ENCODE measurements at places on chromosomes 6 and 20.

DNA sequence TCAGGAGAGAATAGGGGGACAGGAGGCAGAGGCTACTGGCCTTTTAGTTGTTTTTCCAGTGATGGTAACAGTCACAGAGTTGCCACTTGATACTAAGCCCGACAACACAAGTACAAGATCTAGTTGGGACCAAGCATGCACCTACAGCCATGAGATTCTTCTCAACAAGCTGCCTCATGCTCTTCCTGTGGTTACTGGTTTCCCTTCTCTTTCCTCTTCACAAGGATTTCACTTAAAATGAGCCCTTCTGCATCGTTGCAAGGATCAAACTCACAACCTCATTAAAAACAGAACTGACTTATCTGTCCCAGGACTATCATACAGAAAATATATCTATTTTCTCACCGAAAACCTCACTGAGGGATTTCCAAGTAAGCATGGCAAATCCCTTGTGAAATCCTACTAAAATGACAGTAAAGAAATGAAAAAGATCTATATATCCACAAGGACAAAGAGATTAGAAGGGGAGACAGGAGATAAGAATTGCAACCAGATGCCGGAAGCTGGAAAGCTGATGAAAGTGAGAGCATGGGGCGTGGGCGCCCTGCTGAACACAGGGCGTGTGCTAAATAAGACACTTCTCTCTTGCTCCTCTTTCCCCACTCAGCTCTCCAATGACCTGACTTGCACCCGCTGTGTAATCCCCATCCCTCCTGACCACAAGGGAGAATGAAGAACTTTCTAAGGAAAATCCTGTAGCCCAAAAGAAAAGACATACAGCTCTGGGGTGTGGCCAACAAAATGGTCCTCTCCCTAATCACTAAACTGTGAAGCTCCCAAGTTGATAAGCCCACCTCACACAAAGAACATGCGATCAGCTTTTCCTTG lies 13.4 kb downstream of the MTFR2 start:
- DNase-seq, result no peak

DNA sequence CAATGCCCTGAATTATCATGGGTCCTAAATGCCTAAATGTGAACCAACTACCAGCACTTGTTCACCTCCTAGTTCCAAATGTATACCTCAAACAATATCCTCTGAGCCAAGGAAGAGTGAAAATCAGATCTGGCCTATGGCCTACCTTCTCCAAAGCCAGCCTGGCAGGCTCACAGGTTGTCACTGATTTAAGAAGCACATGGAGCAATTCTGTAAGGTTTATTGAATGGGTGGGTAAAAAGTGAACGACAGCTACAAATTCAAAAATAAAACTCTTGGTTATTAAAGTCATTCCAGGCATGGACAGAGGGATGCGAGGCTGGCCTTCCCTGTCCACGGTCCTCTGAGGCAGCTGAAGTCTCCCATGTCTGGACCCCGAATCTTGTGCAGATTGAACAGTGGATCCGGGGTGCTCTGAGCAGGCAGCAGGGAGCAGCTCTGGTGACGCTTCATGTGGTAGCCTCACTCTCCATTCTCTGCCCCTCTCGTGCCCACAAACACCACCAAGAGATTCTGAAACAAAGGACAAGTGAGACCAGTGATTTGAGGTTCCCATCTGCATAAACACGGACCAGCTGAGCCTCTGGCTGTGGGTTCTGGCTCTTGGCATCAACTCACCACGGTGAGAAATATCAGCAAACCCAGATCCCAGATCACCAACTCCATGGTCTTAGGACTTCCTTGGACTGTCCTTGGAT lies 14.6 kb downstream of the SNHG17 start:
- DNase-seq, result no peak

GRCh38 chr20:24993337-24994185 lies 1.0 kb upstream of the APMAP start:
- no peak for DNase-seq

DNA sequence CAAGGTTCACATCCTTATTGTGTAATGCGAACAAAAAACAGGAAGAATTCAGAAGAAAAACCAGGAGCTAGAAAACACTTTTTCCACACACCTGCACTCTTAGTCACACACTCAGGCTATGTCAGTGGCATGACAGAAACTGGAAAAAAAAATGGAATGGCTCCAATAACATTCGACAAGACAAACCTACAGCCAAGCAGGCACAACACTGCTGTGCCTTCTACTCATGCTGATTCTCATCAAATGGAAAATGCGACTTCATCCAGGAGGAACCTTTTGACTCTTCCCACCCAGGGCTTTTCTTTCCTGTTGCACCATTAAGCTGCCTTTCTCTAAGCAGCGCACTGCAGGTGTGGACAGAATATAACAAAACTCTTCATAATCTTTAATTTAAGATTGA lies 163.2 kb upstream of the BTBD3 start:
- no peak for DNase-seq
